ENCODE measurements at places on chromosomes 3 and 15.

DNA sequence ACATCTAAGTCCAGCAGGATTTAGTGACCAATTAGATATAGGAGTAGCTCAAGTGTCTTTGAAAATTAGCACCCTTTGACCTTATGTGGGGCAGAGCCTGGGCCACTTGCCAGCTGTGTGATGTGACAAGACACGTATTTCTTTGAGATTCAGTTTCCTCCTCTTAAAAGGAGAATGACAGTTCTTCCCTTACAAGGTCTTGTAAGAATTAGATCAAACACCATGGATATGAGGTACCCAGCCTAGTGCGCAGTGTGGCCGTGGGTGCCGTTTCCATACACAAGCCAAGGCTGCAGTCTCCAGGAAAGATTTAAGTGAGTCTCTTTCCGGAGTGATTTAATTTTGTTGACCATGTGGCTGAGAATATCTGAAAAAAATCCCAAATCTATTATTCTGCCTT lies 46.3 kb downstream of the ARHGAP31 start:
- no peak for DNase-seq

DNA sequence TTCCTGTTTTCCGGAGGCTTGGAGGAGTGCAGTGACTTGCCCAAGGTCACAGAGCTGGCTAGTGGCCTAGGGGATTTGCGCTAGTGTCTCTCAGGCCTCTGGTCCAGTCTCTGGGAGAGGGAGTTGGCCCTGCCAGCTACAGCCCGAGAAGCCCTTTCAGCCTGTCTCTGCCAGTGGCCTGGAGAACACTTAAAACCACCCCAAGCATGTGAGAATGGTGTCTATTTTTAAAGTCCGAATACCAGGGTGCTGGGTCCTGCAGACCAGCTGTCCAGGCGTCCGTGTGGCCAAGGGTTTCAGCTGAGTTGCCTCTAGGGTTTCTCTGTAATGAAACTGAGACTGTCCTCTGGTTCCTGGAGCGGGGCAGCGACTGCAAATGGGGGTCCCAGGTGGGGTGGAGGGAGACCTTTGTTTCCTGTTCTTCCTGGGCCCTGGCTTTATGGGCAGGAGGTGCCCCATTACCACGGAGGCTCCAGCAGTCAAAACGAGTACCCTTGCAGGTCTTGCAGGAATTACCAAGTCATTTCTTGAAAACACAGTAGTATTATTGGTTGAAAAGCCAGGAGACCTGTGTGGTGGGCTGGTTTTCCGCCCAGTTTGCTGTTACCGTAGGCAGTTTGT lies 2.2 kb downstream of the CAND2 start:
- DNase-seq, result no peak

- no peak for DNase-seq
Observed at GRCh38 chr3:10551821-10552630, 46.6 kb upstream of the ATP2B2 start.

- no peak for DNase-seq
Observed at GRCh38 chr3:13108861-13109260, 35.6 kb upstream of the IQSEC1 start.

GRCh38 chr15:58203537-58203936 lies 65.4 kb downstream of the AQP9 start:
- DNase-seq, result no peak

Data from NCI-H1436 treated with DMSO at 0.1 percent for 48 hours (cell line).